ENCODE measurements at places on chromosomes 4 and X. TPM values are rescaled to one million over a fixed set of nuclear protein-coding genes. Genes with fewer than 3 reads are reported as not detected.

The EDNRA gene
- total RNA-seq, result 0.24 TPM

The STOX2 gene
- 3.0 TPM for total RNA-seq

The PDZD4 gene
- 3.6 TPM for total RNA-seq

The TAF7L gene
- total RNA-seq, result 0.16 TPM

The ACOX3 gene
- total RNA-seq, result 9.5 TPM

The KIF4A gene
- 23.9 TPM for total RNA-seq

The FAM9C gene
- not detected for total RNA-seq

The P2RY10 gene
- total RNA-seq, result not detected

The ETNPPL gene
- not detected for total RNA-seq

The CTAG2 gene
- not detected for total RNA-seq

The FAM9A gene
- not detected for total RNA-seq

The FAT1 gene
- total RNA-seq, result 204 TPM

The PTTG2 gene
- total RNA-seq, result not detected

The ZNF185 gene
- total RNA-seq, result 7.2 TPM

The G3BP2 gene
- total RNA-seq, result 105 TPM

The HHIP gene
- total RNA-seq, result 0.79 TPM

The GPR50 gene
- total RNA-seq, result 0.17 TPM

The RAP2C gene
- total RNA-seq, result 27.7 TPM

The GUCY1A1 gene
- total RNA-seq, result not detected

The PLXNB3 gene
- total RNA-seq, result 4.2 TPM

The ERCC6L gene
- 12.4 TPM for total RNA-seq

All from A549 treated with CORT108297 at 1 μM for 4 hours (cell line).